Cardiac septum (tissue), 1 donor: ENCODE measurements at places on chromosomes 13 and 19. TPM values are rescaled to one million over a fixed set of nuclear protein-coding genes. Genes with fewer than 3 reads are reported as not detected.

DNA sequence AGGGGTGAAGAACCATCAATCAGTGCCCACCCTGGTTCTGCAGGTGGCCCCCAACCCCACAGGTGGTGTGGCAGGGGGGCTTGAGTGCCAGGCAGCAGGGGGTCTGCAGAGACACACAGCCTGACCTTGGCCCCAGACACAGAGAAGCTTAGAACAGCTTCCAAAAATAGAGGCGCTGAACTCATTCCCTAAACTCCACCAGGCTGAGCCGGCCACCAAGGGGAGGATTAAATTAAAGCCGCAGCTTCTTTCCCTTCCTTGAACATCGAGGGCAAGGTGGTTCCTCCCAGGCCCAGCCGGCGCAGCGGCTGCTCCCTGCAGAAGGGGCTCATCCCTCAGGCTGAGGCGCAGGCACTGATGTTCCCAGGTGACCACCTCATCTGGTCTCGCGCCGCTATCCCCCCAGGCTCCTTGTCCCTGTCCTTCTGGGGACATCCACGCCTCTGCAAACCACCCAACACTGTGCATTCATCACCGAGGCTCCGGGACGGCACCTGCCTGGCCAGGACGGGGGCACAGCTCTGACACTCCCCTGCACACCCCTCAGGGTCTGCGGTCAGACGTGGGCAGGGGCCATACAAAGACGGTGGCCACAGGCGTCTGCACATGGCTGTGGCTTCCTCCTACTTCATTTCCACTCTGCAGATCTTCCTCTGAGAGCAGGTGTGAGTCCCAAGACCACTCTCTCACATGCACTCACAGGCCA lies 30.9 kb downstream of the LAMP1 start:
- DNase-seq, result no peak

- DNase-seq, result no peak
Measured at GRCh38 chr19:31380854-31381253, 31.6 kb upstream of the TSHZ3 start.

GRCh38 chr19:29294343-29294811 lies 81.4 kb upstream of the UQCRFS1 start:
- DNase-seq, result no peak

DNA sequence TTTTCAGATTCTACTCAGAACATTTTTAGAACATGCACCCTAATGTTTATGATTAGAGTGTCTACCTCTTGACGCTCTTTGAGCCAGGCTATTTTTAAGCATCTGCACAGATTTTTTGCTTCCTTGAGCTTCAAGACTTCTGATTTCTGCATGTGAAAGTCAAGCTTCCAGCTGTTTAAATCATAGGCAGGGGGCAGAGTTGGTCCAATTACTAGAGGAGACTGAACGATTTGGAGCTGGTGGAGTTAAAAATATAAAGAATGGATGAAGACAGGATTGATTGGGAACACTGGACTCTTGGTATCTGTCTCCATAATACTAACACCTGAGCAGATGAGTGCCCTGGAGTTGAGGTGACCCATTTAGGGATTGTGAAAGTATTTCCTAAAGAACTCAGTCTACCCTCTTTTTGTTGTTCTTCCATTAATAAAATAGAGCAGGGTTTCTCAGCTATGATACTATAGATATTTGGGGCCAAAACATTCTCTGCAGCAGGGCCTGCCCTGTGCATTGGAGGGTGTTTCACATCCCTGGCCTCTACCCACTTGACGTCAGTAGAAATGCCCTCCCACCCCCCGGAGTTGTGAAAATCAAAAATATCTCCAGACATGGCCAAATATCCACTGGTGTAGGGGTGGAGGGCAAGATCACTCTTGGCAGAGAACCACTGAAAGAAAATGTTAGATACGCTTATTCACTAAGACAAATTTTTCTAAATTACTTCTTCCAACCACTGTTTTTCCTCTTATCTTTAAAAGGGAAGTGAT lies 160.1 kb downstream of the COG6 start:
- no peak for DNase-seq

DNA sequence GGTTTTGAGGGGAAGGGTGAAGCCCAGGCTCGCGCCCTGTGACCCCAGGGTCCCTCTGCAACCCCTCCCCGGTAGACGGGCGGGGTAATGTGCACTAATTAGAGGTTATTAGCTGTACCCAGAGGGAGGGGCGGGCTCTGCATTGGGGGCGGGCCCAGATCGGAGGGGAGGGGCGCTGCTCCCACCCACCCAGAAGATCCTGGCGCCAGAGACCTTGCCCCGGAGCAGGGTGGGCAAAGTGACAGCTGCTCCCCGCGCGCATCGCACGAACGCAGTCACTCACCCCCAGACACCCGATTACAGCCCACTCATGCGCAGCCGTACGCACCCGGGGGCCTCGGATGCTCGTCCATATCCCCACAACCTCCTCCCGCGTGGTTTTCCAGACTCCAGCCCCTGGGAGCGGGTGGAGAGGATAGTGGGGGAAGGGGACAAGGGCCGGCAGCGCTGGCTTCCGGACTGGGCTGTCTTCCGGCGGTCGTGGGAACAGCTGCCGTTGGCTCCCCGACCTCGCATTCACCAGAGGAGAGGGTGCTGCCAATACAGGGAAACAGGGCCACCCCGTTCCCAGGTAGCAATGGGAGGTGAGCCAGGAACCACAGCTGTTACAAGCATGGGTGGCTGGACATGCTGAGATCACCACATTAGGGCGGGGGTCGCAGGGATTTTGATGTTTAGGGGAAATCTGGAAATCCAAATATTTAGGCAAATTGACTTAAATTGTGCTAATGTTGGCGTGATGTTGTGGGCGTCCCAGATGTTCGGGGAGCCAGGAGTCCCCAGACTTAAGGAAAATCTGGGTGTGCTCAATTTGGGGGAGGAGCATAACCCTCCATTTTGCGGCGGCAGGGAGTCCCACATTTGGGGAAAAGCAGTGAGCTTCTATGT lies 2.9 kb upstream of the HOOK2 start:
- peak; percentile 90 for DNase-seq

The DENND1C gene
- 0.78 TPM for total RNA-seq

The OVOL3 gene
- total RNA-seq, result not detected
